Inflammatory macrophage (primary cell): ENCODE measurements at places on chromosomes 4 and X.

- no peak for DNase-seq
These were observed 498.2 kb downstream of the KCNIP4 start for GRCh38 chr4:21450331-21450730.

DNA sequence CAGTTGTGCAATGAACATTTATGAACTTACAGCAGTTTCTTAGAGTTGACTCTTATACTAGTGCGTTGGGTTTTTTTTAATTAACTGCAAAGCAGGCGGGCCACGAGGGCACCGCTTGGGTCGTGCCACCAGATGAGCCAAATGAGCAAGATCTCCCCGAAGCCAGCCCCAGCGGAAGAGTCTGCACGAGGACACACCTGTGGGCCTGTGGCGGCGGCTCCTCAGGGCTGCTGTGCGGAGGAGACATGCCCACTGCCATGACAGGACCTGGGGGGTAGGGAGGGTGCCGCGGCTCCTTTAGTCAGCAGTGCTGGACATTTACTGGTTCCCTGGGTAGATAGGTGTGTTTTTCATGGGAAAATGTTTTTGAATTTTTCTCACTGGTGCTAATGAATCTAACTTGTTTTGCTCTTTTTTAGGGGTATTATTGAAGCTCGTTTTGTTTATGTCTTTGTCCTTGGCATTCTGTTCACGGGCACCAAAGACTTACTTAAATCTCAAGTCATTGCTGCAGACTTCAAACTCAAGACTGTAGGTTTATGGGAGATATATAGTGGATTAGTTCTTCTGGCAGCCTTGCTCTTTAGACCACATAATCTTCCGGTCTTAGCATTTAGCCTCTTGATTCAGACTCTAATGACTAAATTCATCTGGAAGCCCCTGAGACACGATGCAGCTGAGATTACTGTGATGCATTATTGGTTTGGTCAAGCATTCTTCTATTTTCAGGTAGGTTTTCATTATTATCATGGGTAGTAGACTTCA lies 31.2 kb downstream of the PIGG start:
- no peak for DNase-seq

DNA sequence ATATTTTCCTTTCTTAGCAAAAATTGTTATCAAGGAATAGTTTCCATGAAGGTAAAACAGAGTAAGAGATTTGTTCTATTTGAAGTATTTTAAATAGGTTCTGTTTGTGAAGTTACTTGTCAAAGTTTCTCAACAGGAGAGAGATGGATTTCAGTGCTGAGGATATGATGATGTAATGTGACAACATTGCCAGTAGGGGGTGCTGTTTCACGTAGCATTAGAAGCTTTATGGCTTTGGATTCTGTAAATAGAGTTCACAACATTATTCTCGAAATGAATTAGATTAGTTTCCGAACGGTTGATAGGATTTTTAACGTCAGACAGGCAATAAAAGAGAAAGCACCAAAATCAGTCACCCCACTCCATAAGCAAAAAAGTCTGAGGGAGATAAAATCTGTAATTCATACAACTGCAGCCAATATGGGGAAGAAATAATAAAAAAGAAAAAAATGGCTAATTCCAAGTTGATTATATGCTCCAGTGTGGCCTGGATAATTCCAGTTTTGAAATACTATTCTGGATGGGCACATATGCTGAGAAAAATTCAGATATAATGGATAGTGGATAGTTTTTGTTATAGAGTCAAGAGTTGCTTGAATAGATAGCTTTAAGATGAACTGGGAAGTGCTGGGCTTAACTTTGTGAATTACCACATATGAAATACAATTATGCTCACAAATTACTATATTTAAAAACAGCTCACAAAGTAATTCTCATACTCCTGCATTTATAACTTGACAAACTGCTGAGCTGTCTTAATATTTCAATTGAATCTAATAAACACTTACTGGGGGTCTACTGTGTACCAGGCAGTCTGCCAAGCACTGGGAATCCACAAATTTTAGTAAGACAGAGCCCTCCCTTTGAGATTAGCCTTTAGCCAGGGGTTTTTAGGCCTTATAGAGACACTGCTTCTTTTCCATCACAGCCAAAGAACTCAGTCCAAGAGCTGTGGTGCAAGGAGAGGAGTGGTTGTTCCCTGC lies 109.1 kb downstream of the GPAT3 start:
- peak; percentile 76 for DNase-seq

DNA sequence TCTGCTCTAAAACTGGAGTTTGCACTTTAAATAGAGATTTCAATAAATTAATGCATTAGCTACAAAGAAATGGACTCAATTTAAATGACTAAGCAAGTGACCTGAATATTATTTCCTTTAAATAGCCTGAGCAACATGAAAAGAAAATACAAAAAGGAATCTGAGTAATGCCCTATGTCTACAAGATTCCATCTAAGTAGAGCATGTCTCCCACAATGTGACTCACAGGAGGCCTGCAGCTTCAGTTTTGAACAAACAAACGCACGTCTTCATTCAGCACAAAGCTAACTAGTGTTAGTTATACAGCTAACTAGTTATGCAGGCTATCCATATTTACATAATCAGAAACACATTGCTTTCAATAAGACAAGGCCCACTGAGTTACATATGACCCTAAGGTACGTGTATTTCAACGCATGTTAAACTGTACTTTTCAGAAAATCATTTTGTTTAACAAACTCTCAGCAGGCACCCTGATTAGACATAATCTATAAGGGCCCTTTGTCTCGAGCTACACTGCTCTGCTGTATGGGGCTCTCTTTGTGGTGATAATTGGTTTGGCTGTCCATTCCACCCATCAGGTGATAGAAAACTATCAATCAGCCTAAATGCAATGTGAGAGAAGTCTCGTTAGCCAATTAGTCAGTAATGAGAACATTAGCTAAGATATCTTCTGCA lies 116.5 kb downstream of the MAML3 start:
- DNase-seq, result no peak

DNA sequence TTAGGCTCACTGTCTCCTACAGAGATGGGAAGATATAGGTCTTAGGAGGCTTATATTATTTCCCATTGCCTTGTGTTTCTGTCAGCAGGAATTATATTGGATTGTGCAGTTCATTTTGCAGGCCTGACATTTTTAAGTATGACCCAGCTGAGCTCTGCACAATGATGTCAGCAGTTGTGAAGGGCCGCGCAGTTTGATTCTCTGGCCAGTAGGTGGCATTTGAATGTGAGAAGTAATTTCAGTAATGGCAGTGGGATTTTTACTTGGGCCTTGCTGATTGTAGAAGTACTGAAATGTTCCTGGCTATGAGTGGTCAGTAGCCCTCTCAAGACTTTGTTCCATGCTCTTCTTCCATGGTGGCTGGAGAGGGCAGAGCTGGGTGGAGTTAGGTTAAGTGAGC lies 247.2 kb upstream of the MTMR8 start:
- DNase-seq, result peak; percentile 0

- DNase-seq, result no peak
These were observed 108.4 kb upstream of the AFAP1 start for GRCh38 chr4:8047837-8048678.

GRCh38 chr4:52837716-52838558 lies 24.2 kb upstream of the RASL11B start:
- no peak for DNase-seq

- no peak for DNase-seq
These were observed 298.3 kb downstream of the TRIML1 start for GRCh38 chr4:188437535-188437934.

GRCh38 chrX:42978655-42979379 lies 200.9 kb upstream of the PPP1R2C start:
- DNase-seq, result no peak

DNA sequence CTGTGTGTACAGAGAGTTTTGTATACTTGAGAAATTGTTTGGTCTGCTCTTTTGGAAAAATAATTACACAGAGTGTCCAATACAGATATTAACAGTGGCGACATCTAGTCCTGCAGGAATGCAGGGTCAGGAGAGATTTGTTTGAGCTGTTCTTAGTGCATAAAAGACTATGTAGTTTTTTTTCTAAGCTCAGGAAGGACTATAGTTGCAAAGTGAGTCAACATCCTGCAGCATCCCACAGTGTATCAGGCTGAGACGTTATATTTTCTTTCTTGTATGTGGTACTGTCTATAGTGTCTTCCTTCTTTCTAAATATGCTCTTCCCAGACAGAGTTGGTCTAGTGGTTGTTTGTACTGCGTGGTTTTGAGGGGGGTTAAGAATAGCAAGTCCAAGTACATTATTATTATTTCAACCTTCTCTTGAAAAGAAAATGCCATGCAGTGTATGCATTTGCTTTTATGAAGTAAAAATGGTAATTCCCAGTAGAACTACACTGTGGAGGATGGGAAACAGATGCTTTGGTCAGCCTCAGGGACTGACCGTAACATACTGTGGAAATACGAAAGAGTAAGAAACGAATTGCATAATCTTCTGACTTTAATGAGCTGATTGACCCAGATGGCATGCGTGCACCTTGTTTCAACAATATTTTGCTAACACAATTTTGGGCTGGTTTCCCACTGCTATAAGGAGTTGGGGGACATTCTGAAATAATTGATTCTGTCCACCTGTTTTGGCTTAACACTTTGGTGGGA lies 67.4 kb downstream of the DMP1 start:
- no peak for DNase-seq

DNA sequence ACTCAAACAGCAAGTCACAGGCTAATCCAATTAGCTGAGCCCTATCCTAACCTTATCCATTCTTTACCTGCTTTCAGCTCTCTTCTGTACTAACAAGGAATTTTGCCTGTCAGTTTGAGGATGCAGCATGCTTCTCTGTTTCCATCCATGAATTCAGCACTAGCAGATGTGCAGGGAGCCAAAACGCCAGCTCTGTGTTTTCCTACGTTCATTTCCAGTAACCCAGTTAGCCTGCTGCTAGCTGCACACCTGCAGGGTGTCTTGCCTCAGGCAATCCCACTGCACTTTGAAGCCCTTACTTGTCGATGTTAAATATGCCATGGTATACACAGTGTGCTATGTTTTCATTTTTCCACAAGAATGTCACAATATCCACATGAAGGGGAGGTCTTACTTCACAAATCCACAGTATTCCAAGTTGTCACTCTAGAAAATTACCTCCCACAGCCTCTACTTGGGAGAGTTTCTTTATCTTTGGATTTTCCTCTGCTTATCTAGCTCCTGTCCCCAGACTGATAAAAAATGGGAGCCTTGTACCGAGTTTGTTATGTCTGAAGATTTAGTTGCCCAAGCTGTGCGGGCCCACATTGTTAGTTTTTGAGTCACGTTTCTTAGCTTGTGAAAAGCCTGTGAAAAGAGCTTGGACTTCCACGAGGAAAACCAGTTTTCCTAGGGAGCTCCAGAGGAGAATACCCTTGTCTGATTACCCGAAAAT lies 127.6 kb upstream of the HHIP start:
- DNase-seq, result no peak

- DNase-seq, result peak; percentile 60
These were observed 325.5 kb downstream of the BCOR start for GRCh38 chrX:39772057-39772832.

GRCh38 chrX:154593201-154593600 lies 8.3 kb downstream of the CTAG1A start:
- no peak for DNase-seq

GRCh38 chrX:13761606-13762414 lies 27.3 kb downstream of the OFD1 start:
- DNase-seq, result peak; percentile 32

- DNase-seq, result no peak
These were observed 8.2 kb downstream of the DCAF8L2 start for GRCh38 chrX:27598312-27598711.

GRCh38 chr4:67250131-67250896 lies 295.0 kb downstream of the CENPC start:
- no peak for DNase-seq

DNA sequence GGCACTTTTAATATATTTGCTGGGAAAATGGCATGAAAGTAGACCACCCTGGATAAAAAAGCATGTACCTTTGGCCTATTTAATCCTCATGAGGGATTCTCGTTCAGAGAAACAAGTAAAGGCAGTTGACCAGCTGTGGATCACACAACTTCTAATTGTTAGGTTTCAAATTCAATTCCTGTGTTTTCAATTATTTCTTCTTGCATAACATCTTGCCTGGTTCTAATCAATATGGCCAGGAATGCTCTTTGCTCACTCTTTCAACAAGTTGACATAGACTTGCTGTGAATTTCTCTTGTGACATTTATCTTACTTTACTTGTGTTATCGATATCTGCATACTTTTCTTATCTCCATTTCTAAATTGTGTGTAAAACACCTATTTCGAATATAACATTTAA lies 211.8 kb downstream of the SLC7A11 start:
- no peak for DNase-seq

- no peak for DNase-seq
These were observed 25.9 kb upstream of the PASD1 start for GRCh38 chrX:151537572-151537971.

DNA sequence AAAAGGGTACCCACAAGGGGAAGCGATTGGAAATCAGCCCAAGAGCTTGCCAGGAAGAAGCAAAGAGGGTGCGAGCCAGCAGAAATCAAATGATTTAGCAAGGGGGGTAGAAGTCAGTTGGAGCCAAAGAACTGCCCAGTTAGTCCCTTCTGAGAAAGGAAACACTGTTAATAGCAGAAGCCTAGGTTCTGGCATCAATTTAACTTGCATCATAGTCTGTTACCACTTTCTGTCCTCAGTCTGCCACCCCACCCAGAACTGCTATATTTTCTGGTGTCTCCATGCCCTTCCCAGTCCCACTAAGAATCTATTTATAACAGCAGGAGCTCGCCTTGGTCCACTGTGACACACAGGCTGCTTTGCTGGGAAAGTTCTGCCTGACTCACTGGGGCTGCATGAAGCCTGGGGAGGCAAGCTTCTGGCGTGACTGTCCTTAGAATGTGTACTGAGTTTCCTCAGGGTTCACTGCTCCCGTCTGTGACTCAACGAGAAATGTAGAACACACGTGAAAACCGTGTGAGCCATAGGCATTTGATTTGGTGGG lies 157.8 kb upstream of the TTC29 start:
- no peak for DNase-seq

DNA sequence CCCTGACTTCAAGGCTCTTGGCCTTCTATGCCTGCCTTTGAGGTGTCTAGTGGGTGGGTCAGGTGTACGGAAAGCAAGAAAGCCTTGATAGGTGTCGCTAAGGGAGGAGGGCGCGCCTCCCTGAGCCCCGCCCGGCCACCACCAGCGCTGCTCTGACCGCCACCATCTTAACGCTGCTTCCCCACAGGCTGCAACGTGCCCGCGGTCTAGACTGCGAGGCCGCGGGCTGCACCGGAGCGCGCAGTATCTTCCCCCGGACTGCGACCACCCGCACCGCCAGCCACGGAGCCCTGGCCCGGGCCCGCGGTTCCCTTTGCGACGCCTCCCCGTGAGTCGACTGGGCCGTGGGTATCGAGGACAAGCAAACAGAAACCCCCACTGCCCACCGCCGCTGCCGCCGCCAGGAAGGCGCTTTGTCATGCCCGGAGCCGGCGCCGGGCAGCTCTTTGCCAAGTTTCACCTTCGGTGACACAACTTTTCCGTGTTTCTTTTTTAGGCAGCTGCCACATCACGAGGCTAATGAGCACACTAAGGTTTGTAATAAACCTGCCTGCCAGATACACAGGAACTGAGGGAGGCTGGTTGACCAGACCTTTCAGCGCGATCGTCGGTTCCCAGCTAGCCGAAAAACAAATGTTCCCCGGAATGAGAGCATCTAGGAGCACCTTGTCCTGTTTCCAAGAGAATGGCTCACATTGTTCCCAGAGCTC lies 335.8 kb upstream of the F9 start:
- DNase-seq, result peak; percentile 1
